HS-5 (cell line): ENCODE measurements at places on chromosomes 7 and 10.

DNA sequence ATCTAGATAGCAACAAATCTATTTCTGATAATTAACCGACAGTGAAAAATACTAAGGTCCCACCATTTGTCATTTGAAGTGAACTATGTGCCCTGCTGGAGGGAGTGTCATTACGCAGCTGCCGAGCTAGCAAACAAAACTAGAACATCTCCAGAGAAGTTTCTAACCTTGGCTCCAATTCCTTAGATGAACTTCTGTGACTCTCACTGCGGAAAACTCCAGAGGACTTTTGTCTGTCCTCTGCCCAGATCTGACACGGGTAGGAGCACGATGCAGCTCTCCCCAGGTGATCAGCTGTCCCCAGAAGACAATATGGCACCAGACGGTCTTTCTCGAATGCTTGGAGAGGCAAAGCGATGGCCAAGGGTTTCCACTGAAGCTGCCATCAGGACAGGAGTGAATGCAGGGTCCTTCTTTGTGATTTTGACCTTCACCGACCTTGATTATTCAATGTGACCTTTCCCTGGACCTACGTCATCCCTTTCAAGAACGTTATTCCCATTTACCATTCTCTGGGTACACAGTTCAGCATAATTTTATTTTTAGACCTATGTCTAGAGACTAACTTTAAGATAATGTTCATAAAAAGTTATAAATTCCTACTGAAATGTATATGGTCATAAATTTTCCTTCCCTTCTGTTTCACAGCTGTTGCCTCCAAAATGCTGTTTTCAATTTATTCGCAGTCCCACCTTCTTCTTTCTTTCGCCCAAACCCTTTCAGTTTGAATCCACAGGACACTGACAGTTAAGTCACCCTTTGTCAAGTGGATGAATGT, 116.7 kb upstream of the C7orf33 start:
- DNase-seq, result no peak

GRCh38 chr10:10892290-10892875, 125.3 kb upstream of the CELF2 start:
- no peak for DNase-seq

GRCh38 chr10:115867305-115867704, 405.7 kb downstream of the GFRA1 start:
- no peak for DNase-seq

DNA sequence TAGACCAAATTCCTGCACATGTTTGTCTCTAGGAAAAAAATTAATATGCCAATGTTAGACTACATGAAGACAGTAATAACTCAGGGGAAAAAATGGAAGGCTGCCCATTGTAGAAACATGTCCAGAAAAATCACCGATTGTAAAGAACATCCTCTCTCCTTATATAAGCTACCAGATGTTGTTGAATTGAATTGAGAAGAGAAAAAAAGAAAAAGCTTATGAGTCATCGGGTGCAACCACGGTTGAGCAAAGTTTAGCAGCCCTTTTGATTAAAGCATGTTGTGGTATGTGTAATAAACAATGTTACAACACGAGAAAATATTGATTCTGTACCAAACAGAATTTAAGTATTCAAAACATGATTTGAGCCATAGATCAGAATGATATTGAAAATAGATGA, 102.3 kb upstream of the ARHGAP21 start:
- DNase-seq, result peak; percentile 36

DNA sequence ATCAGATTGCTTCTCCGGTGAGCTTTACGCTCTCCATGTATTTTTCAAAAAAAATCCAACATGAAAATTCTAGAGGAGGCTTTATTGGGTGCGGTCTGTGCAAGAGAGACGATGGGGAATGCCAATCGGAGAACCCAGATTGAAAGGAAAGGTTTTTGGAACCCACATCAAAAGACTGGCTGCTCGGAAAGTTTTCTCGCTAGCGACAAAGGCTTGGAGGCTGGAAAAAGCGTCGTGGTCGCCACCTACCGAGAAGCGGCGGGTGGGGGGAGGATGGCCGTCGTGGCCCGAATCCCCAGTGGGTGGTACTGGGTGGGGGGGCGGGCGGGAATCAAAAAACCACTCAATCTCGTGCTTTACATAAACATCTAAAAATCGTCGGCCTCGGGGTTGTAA, 1.1 kb upstream of the GTF2I start:
- no peak for DNase-seq

DNA sequence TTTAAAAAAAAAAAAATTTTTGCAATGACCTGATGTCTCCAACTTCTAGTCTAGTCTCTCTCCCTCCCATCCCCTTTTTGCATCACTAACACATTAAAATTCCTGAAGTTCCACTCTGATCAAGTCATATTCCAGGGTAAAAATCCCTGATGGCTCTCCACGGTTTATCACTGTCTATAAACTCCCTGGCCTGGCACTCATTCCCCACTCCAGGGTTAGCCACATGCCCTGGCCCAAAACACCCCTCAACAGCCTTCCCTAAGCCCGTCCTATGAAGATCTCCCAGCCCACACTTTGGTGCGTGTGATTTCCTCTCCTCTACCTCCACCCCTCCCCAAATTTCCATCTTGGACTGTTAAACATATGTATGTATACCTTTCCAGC, 125.4 kb downstream of the JAZF1 start:
- DNase-seq, result peak; percentile 80

DNA sequence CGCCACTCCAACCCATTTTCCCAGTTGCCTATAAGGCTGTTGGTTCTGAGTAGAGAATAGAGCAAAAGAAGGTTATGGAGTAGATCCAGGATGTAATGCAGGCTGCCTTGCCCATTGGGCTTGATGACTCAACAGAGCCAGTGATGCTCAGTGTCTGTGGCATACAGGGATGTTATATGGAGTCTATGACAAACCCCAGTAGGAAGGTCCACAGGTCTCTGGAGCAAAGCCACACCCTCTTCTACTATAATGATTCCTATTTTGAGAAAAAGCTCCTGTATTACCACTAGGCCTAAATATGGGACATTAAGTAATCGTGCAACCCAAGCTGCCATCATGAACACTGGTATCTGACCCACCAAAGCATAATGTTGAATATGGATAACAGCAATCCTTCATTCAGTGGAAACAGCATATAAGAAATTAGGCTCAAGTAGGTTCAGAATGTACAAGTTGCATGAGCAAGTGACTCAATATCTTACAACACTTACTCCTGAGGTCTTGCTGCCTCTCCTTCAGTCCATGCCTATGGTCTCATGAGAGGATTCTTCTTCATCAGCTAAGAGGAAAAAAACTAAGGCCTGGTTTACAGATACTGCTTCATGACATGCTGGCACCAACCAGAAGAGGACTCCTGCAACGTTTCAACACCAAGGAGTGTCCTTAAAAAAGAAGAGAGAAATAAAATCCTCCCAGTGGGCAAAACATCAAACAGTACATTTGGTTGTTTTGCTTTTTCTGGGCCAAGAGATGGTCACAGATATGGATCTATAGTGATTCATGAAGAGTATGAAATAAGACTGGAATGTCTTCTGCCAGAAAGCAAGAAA, 14.8 kb upstream of the FHIP2A start:
- DNase-seq, result no peak

- peak; percentile 29 for DNase-seq
Observed at GRCh38 chr10:45224219-45224841, 91.1 kb downstream of the OR13A1 start.

- DNase-seq, result peak; percentile 70
Observed at GRCh38 chr7:139774376-139774775, 3.4 kb downstream of the HIPK2 start.

- DNase-seq, result no peak
Observed at GRCh38 chr10:1609648-1609970, 127.7 kb downstream of the ADARB2 start.

- no peak for DNase-seq
Observed at GRCh38 chr7:43083106-43083505, 29.3 kb upstream of the HECW1 start.

DNA sequence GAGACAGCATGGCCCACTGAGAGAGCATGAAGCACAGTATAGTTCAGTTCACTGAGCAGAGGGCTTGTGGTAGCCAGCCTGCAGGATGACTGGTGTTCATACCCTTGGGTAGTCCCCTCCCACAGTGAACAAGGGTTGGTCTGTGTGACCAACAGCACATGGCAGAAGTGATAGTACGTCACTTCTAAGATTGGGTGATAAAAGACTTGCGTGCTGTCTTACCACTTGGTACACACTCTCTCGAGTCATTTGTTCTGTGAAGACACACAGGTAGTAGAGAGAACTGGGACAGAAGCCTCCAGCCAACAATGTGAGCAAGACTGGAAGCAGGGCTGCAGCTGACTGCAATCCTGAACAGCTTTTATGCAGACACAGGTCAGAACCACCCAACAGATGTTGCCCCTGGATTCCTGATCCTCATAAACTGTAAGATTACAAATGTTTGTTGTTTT, 14.6 kb downstream of the EPC1 start:
- no peak for DNase-seq

- DNase-seq, result no peak
Observed at GRCh38 chr7:155497149-155497901, 39.4 kb downstream of the EN2 start.

DNA sequence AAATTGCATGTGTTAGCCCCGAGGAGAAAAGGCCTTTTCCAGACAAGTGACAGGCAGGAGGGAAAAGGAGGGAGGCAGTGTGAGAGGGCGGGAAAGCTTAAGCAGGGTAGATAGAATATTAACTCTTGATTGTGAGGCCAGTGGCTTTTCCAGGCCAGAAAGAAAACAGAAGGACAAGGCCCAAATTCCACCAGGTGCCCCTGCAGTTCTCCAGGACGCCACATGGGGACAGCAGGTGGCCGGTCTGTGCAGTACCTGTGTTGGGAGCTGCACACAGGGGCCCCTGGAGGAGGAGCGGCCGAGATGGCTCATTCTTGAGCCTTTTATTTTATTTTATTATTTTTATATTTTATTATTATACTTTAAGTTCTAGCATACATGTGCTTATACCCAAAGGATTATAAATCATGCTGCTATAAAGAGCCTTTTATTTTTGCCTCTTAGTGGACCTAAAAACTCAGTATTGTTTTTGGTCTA, 141.3 kb upstream of the KLF14 start:
- no peak for DNase-seq

- DNase-seq, result no peak
Observed at GRCh38 chr10:118974951-118975350, 54.6 kb upstream of the NANOS1 start.

GRCh38 chr7:44103923-44104859, at the start of gene AEBP1:
AEBP1 (plus strand) TSS chr7:44104345; CDS start chr7:44104666, 321 bp downstream.
- DNase-seq, result no peak

GRCh38 chr10:109978481-109978880, 29.3 kb upstream of the ADD3 start:
- no peak for DNase-seq

GRCh38 chr7:22979861-22980260, 34.1 kb downstream of the HYCC1 start:
- DNase-seq, result no peak

DNA sequence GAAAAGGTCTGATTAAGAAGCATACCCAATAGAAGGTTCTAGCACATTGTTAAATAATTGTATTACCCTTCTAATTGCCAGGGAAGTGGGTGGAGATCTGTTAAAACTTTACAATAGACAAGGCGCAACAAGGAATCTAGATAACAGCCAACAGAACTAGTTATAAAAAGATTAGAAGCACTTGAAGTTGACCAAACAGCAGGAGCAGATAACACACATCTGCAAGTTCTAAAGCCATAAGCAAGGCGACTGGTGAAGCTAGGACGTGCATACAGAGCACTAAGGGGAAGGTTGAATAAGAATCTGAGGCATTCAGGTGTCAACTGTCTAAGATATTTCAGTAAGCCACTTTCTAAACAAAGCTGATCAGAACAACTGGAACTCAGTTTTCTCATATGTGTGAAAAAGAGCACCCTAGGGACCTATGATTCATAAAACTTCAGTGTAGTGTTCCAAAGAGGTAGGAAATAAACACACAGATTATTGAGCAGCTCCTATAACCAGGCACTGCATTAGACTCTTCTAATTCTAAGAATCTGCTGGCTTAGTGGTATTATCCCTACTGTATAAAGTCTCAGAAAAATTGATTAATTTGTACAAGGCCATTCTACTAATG, 111.2 kb downstream of the SAMD9 start:
- DNase-seq, result no peak

- DNase-seq, result no peak
Observed at GRCh38 chr7:120005720-120006119, 267.3 kb upstream of the KCND2 start.

- DNase-seq, result no peak
Observed at GRCh38 chr10:29976134-29976533, 83.3 kb downstream of the JCAD start.

DNA sequence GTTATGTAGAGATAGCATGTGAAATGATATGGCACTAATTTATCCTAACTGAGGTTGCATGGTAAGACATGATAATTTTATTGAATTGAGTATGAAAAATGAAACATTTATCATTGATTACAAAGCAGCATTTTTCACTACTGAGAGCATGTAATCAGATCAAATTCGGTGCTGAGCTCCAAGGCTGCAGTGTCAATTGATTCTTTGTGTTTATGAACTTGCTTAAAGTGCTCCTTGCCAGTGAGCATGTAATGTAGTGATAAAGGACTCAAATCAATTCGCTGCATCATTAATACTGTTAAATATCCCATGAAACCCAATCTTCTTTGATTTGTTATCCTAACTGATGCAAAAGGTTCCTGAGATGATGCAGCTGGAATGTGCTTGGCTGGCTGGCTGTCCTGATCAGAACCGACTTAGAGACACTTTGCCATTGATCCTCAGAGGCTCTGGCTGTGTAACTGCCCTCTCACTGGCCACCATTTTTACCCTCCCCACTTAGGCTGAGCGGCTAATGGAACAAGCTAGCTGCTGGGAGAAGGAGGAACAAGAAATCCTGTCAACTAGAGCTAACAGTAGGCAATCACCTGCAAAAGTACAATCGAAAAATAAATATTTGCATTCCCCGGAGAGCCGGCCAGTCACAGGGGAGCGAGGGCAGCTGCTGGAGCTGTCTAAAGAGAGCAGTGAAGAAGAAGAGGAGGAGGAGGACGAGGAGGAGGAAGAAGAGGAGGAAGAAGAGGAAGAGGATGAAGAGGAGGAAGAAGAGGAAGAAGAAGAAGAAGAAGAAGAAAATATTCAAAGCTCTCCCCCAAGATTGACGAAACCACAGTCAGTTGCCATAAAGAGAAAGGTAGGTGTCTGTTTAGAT, 89.8 kb upstream of the SAMD8 start:
- DNase-seq, result no peak

DNA sequence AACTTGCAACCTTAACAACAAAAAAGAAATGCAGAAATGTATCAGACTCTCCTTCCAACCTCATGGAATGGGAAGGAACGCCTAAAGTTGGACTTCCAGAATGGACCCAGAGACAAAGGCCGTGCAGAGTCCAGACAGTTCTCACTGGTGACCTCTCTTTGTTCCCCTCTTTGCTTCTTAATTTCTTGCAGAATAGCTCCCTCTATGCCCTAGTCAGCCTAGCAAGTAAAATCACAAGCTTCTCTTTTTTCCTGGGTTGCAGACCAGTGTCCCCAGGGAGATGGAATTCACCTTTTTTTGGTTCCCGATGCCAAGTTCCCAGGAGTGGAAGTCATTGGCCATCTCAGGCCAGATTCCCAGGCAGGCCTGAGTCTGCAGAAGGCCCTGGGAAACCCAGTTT, 278.0 kb downstream of the CCSER2 start:
- DNase-seq, result no peak

- no peak for DNase-seq
Observed at GRCh38 chr7:4103352-4104091, 578.6 kb upstream of the FOXK1 start.
